ENCODE measurements at places on chromosomes 12 and 14.

DNA sequence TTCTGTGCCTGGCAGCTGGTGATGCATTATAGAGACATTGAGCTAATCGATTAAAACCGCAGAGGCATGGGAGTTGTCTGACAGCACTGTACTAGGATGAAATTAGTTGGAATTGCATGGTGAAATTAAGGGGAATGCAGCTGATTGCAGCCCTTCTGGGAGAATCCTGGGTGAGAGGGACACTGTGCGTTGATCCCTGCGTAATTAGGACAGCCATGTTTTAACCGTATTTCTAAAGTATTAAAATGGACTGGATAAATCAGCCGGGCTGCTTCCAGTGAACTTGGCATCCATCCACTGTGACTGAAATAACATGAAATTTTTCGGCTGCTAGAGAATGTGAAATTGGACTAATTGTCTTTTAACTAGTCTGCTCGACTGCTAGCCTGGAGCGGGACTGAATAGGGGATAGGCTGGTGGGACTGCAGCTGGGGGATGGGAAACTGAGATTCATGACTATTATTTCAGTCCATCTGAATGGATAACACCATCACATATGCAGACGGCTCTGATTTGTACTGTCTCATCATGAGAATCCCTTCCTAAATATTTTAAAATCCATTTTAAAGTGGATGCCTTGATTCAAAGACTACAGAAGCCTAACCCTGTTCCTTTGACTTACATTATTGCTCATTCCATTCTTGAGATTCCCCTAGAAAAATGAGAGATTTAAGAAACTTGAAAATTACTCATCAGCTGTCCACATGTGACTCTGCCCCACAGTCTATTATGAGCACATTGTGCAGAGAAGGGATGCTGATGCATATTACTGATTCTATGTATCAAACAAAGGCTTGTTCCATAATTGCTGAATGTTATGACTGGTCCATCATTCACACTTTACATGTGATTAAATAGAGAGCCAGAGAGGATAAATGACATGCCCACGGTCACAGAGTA, 343.9 kb downstream of the NPAS3 start:
- peak; percentile 30 for DNase-seq

DNA sequence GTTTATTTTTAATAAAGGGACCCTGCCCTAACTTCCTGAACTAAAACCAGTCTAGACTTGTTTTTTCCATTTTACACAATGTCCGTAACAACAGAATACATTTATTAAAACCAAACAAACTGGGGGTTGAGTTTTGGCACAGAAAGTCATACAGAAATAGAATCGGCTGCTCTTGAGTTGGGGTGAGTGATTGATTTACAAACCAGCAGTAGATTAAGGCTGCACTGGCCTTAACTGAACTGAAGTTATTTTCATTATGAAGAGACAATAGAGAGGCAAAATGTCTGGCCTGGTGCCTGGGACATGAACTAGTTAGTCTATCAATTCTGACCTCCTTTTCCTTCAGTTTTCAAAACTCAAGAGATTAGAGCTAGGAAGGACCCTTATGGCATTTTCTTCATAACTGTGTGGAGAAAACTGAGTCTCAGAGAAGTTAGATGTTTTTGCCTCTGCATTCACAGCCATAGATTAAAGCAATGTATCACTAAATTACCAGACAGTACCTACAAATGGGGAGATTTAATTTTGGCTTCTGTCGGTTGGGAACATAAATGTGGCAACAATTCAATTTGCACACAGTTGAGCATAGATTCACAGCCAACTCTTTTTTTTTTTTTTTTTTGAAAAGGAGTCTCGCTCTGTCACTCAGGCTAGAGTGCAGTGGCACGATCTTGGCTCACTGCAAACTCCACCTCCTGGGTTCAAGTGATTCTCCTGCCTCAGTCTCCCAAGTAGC, 19.8 kb upstream of the MGP start:
- no peak for DNase-seq

DNA sequence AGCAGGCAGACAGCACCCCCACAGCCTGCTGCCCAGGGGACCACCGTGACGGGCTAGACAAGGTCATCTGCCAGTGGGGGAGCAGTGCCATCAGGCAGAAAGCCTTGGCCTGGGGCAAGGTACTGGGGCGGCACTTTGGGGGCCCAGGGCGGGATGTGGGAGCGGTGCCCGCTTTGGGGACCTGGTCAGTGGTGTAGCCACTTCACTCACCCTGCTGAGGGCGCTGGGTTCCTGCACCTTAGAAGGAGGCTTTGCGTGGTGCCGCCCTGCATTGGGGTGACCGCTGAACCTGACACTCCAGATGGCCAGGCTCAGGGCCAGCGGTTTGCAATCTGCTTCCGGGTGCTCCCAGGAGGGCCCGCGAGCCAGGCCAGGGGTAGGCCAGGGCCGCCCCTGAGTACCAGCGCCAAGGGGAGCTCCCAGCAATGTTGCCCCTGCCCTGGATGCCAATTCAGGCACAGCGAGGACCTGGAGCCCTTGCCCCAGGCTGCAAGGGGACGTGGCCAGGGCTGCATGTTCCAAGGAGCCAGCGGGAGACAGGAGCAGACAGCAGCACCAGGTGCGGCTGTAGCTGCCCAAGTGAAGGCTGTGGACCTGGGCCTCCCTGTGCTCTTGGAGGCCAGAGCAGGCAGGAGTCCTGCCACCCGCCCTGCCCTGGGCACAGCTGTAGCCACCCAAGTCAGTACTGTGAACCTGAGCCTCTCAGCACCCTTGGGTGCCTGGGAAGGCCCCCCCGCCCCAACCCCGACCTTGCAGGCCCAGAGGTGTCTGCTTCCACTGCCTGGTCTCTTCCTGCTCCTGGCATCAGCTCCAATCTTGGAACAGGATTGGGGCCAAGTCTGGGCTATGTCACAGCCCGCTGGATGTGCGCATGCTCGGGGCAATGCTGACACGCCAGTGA, 550.7 kb downstream of the SLC6A15 start:
- no peak for DNase-seq

GRCh38 chr14:65032319-65032718, 45.6 kb downstream of the FNTB start:
- DNase-seq: no peak

- DNase-seq: no peak
These were observed 717.7 kb upstream of the USP15 start for GRCh38 chr12:61542551-61542950.

DNA sequence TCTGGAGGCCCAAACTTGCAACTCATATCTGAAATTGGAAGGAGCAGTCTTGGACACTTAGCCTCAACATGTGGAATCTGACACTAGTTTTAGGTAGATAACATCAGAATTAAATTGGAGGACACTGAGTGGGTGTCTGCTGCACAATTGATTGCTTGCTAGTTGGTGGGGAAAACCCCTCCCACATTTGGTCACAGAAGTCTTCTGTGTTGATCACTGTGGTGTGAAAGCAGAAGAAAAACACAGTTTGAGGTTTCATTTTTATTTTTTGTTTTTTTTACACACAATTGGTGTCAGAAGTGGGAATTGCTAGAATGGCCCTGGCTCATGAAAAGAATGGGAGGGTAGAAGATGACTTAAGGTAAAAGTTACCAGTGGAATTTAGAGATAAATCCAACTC, 78.0 kb upstream of the CD163 start:
- no peak for DNase-seq

DNA sequence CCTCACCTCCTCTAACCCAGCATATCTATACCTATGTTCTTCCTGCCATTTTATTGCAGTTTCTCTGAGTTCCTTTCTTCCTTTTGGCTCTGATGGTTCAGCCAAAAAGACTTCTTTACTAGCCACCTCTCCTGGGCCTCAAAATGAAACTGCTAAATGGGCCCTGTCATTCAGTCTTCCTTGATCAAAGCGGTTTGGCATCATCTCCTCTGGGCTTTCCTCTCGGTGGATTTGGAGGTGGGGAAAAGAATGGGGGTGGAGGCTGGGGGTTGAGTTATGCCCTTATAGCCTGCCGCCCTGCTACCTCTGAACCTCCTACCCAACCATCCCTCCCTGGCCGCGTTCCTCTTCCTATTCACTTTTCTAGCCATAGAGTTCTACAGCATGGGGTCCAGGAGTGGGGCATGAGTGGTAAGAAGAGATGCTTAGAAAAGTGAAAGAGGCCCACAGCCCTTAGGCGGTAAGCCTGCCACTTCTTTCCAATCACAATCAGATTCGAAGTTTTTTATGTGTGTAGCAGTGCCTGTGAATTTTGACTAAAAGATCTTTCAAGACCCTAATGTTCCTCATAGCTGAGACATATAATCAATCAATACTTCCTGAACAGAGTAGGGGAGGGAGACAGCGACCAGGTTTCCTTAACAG, 2.5 kb downstream of the AJUBA start:
- DNase-seq: peak; percentile 37

GRCh38 chr14:95885278-95885677, 8.6 kb downstream of the TUNAR start:
- DNase-seq: no peak
